Stimulated activated CD4-positive, alpha-beta T cell treated with anti-CD3 and anti-CD28 coated beads, Interleukin-4, amount 100 ng/mL, for 24 hours (primary cell): ENCODE measurements at places on chromosomes 5 and 9.

DNA sequence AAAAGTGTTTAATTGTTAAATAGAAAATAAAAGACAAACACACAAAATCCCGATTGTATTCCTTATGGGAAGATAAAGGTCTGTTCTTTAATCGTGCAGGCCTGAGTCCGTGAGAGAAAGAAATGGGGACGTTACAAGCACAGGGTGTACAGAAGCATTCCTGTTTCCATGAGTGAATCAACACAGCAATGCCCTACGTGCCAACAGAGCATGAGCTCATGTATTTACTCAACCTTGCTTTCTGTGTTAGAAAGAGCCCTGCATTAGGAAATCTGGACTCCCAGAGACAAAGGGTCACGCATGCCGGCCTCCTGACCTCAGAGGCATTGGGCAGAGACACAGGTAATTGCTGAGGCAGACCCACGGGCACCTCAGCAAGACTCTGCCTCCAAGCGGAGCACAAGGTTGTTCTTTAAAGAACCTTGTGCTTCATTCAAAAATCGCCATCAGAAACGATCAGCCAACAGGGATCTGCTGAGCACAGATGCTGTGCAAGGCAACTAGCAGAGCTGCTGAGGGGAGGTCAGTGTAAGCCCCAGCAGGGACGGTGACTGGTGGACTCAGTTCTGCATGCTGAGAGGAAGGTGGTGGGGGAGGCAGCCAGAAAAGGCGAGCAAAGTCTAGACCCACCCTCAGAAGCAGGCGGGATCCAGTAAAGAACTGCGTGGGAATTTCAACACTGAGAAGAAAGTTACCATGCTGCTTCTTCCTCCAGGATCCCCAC lies 101.0 kb downstream of the TLE1 start:
- DNase-seq = no peak

GRCh38 chr5:57911438-57911837 lies 428.8 kb upstream of the ACTBL2 start:
- no peak for DNase-seq

DNA sequence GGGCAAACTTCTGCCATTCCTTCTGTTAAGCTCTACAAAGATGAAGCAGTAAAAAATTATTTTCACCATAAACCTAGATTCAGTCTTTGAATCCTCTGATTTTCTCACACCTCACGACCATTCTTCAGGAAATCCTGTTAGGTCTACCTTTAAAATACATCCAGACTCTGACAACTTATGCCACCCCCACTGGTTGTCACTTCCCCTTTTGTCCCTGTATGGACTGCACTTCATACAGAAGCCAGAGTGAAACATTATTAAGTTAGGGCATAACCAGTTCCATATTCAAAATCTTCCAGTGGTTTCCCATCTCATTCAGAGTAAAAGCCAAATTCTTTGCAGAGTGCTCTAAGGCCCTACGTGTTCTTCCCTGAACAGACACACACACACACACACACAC lies 499.8 kb downstream of the RASEF start:
- DNase-seq = no peak

DNA sequence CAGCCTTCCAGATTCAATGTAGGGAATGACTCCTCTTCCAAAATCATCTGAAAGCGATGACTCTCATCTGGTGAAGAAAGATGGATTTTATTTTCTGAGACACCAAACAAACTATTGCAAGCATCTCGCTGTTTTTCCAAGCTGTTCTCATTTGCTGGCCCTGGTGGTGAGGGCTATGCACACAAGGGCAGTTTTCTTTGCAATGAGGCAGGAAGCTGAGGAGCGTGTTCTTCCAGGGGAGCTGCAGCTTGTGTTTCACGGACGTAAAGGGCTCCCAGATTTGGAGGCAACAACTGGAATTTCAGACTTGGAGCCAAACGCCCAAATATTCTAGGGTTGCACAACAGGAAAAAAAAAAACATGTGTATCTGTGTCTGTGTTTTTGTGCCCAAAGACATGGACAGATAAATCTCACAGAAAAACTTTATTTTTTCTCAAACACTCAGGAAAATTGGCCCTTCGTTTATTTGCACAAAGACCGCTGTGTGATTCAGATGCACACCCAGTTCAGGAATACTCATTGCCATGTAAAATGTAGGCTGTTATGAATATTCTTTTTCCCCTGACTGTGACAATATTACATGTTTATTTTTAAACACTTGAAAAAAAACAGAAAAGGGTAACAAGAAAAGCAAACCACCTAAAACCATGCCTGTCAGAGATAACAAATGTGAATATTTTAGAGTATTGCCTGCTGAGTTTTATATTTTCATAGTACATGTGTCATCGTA lies 151.3 kb downstream of the GAS1 start:
- DNase-seq = no peak

- no peak for DNase-seq
Measured at GRCh38 chr9:88957526-88957925, 33.7 kb upstream of the S1PR3 start.

GRCh38 chr9:26437056-26437711 lies 455.4 kb downstream of the CAAP1 start:
- no peak for DNase-seq

GRCh38 chr5:172918421-172919371 lies 40.5 kb upstream of the RPL26L1 start:
- DNase-seq = no peak

- no peak for DNase-seq
Measured at GRCh38 chr9:70553707-70554673, 139.5 kb upstream of the KLF9 start.

- DNase-seq = peak; percentile 39
Measured at GRCh38 chr5:171355302-171355724, 32.3 kb upstream of the NPM1 start.

DNA sequence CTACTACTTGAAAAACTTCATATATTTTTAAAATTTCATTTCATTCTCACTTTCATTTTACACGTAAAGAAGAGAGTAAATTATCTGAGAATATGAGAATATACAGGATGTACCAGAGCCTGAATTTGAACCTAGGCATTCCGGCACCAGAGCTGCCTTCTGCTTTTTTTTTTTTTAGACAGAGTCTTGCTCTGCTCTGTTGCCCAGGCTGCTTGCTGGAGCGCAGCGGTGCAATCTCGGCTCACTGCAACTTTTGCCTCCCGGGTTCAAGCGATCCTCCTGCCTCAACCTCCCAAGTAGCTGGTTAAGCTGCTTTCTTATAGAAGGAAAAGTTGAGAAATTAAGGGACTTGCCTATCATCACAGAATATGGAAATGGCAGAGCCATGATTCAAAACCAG lies 540.1 kb downstream of the EBF1 start:
- no peak for DNase-seq

- peak; percentile 52 for DNase-seq
Measured at GRCh38 chr9:27365707-27366376, 68.9 kb upstream of the EQTN start.

- no peak for DNase-seq
Measured at GRCh38 chr9:126403397-126403796, 76.8 kb downstream of the MVB12B start.

DNA sequence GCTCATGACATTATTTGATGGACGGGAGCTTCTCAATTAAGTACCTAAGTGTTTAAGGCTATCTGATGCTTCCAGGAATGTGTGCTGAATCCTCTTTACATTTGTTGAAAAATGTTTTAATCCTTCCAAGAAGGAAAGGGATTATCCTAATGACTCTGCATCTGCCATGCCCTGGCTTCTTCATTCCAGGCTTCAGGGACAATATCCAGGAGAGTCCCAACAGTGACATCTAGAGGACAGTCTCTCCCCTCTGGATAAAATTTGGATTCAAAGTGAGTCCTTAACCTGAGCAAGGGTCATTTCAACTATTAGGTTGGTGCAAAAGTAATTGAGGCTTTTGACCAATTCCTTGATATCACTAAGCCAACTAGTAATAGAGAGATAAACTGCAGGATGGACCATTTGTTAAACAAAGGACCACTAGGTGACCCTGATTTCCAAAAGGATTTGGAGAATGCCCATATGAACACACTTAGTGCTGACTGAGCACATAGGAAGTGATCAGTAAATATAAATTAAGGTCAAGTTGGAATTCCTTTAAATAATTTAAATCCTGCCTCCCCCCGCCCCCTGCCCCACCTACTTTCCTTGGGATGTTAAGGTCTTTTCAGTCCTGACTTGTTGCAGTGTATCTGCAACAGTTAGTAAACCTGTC lies 19.1 kb downstream of the TNFSF8 start:
- DNase-seq = no peak

- no peak for DNase-seq
Measured at GRCh38 chr9:76772686-76773445, 8.6 kb downstream of the PCA3 start.

- DNase-seq = no peak
Measured at GRCh38 chr9:132415181-132415580, 5.2 kb downstream of the CFAP77 start.

GRCh38 chr9:33182519-33182918 lies 15.4 kb upstream of the B4GALT1 start:
- no peak for DNase-seq

GRCh38 chr5:135208903-135209721 lies 175.1 kb upstream of the PITX1 start:
- DNase-seq = no peak

DNA sequence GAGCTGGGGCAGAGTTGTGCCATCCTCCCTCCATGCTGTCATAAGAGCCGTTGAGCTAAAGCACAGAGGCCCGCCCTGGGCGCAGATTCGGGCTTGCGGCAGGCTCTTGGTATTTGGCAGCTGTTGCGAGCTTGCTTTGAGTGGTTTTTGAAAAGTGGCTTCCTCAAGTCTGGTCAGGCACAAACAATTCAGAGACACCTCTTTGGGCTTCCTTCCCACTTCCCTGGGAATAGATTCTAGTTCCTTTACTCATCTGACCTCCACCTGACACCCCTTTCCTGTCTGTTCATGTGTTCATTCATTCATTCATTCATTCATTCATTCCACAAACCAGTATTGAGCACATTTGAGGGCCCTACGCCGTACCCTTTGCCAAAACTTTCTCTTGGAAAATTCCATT lies 27.4 kb downstream of the NCS1 start:
- no peak for DNase-seq

DNA sequence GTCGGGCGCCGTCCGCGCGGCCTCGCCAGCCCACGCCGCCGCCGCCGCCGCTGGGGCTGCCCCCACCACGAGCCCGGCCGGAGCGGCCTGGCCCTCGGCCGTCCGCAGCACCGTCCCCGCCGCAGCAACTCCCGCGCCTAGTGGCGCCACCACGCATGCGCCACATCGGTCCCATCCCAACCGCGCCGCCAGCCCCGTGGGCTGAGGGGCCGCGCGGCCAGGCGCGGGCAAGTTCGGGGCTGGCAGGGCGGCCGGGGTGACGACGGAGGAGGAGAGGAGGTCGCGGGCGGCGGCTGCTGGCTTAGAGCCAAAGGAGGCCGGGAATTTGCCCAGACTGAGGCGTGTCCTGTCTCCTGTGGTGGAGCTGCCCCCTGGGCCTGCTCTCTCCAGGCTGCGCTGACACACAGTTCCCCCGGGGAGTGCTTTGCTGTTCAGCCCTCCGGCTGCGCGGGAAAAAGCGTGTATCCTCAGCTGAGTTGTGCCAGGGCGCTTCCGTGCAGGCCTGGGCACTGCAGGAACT lies at the start of gene TUSC1:
TUSC1 (minus strand) TSS at position 298 of the 520 bp plus-strand sequence; CDS start at position 166, 132 bp downstream.
- DNase-seq = no peak

DNA sequence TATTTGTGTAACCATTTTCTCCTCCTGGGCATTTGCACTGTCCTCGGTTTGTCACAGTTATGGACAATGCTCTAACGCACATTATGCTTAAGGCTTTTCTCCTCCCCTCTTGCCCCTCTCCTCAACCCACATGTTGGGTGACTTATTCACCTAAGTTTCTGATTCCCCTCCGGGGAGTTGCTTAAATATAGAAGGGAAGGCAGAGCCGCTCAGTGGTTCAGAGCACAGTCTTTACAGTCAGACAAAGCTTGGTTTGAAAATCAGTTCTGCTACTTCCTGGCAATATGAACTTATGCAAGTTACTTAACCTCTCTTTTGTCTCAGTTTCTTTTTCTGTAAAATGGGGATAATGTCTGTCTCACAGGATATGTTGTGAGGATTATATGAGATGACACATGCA lies 41.2 kb upstream of the SPRY4 start:
- no peak for DNase-seq

DNA sequence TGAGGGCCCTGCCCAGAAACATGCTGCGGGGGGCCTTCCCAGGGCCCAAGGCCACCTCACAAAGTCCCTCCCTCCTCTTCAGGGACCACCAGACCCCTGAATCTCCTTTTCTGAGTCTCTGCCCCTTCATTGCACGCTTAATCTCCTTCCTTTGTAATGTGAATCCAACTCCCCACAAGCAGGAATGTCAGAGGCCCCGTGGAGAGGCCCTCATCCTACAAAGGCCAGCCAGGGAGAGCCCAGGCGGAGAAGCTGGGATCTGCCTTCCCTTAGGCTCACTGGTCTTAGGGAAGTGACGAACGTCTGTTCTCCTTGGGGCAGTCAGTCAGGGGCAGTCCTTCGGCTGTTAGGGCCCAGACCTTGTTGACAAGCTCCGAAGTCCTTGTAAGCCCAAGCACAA lies 2.3 kb downstream of the SMIM33 start:
- no peak for DNase-seq

DNA sequence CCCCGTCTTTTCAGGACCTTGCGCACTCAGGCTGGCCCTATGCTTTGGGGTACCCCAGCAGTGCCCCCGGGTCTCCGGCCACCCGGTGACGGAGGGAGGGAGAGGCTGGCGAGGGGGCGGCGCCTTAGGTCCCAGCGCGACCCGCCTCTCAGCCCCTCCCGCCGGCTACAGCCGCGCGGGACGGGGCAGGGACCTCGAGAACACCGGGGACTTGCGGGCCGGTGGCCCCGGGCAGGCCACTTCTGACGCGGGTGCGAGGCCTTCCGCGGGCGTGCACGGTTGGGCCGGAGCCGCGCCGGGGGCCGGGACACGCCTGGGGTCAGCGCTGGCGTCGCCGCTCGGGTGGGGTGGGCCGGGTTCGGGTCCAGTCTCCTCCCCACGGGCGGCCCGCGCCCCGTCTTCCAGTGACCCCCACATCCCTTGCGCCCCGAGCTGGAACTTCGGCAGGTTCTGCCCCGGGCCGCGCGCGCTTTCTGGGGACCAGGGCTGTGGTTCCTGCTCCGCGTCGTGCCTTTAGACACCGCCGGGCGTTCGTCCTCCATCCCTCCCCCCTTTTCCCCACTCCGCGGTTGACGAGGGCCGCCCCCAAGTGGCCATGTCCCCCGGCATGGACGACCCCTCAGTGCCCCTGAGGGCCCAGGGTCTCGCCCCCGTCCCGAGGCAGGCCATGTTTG lies 3.8 kb upstream of the SQSTM1 start:
- DNase-seq = no peak

GRCh38 chr9:88342246-88342645 lies 46.0 kb upstream of the SPIN1 start:
- no peak for DNase-seq

- DNase-seq = no peak
Measured at GRCh38 chr9:89799766-89800165, 195.0 kb downstream of the GADD45G start.

GRCh38 chr5:28305891-28306290 lies 1267.5 kb upstream of the CDH9 start:
- no peak for DNase-seq
